ENCODE measurements at places on chromosomes 4 and X.

DNA sequence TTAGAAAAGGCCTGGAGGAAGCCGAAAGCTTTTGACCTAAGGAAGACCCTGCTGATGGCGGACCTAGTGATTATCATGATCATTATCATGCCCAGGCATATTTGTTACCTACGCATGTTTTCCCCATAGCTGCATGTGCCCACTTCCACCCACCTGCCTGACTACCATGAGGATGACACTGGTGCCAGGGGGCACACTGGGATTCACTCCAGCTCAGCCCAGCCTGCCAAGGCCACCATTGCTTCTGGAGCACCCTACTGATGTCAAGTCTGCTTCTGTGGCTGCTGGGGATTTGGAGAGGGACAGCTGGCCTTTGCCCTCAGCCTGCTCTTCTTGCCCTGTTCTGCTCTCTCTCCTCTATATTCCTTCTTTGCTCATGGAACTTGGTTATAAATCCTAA, 124.7 kb upstream of the NALF2 start:
- no peak for DNase-seq

GRCh38 chr4:162705130-162705803, 461.4 kb downstream of the NAF1 start:
- no peak for DNase-seq

GRCh38 chr4:6071959-6072720, 53.9 kb upstream of the C4orf50 start:
- peak; percentile 28 for DNase-seq

DNA sequence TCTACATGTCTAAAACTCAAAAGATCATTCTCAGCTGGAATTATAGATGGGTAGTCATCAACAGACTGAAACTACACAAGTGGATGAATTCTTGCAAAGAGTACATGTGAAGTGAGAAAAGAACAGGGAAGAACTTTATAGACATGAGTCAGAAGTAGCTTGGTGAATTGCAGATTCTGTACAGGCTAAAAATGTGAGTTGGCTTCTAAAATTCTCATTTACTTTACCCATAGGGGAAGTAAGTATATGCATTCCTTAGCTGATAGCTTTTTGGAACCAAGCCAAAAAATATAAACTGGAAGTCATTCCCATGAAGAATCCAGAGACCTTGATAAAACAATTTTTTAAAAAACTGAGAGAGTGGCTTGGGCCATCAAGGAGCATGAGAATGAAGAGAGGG, 584.2 kb upstream of the FTHL17 start:
- DNase-seq: no peak

GRCh38 chr4:154511981-154512380, 20.4 kb upstream of the DCHS2 start:
- DNase-seq: no peak

- peak; percentile 45 for DNase-seq
Observed at GRCh38 chr4:101711590-101712260, 78.8 kb upstream of the BANK1 start.

GRCh38 chrX:40127052-40127451, 29.3 kb upstream of the BCOR start:
- DNase-seq: no peak
